Common myeloid progenitor, CD34-positive (primary cell): ENCODE measurements at places on chromosomes 2 and 18.

DNA sequence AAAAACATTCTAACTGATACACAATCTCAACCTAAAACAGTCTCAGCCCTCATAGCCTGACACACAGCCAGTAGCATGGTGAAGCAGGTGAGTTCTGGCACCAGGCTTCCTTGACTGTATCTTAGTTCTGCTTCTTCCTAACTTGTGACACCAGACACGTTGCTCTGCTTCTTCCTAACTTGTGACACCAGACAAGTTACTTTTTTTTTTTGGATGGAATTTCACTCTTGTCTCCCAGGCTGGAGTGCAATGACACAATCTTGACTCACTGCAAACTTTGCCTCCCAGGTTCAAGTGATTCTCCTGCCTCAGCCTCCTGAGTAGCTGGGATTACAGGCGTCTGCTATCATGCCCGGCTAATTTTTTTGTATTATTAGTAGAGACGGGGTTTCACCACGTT lies 6.7 kb upstream of the ATG16L1 start:
- H3K36me3 ChIP-seq, result no peaks in the 10 kb centered on the region
- H3K27ac ChIP-seq, result no peak overlapping the region
- peaks cover 36% of the 10 kb centered on the region for H3K4me1 ChIP-seq
- no peaks in the 10 kb centered on the region for H3K27me3 ChIP-seq
- no peak overlapping the region for H3K4me3 ChIP-seq

- H3K4me1 ChIP-seq, result no peaks in the 10 kb centered on the region
- no peak overlapping the region for H3K4me3 ChIP-seq
- no peaks in the 10 kb centered on the region for H3K36me3 ChIP-seq
- no peak for DNase-seq
- H3K27ac ChIP-seq, result no peak overlapping the region
Measured at GRCh38 chr18:57190026-57190425, 43.1 kb downstream of the BOD1L2 start.

GRCh38 chr2:41932241-41933045 lies 115.4 kb upstream of the PKDCC start:
- DNase-seq, result no peak
- no peaks in the 10 kb centered on the region for H3K4me1 ChIP-seq
- no peaks in the 10 kb centered on the region for H3K27me3 ChIP-seq
- no peaks in the 10 kb centered on the region for H3K36me3 ChIP-seq
- no peak overlapping the region for H3K4me3 ChIP-seq

DNA sequence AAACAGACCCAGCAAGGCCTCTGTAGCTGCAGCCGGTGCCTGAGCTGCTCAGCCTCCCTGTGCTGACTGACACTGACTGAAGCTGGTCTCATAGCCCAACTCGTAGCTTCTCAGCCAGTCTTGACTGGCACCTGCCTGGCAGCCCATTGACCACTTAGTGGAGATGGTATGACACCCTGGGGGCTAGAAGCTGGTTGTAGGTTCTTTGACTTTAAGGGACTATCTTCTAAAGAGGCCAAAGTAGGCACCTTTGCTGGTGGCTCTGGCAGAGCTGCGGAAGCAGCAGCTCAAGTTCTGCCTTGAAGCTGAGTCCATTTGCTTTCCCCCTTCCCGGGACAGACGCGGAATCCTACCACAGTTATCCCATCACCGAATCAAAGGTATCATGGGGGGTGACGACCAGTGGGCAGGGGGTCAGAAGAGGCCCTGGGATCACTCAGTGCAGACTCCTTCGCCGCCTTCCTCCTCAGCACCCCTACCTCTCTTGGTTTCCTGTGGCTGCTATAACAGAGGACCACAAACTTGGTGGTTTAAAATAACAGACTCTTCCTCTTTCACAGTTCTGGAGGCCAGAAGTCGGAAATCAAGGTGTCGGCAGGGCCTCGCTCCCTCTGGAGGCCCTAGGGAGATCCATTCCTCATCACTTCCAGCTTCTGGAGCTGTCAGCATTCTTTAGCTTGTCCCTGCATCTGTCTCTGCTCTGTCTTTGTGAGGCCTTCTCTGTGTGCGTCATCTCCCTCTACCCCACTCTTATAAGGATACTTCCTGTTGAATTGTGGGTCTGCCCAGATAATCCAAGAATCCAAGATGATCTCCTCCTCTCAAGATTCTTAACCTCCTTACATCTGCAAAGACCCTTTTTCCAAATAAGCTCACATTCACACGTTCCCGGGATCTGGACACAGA lies 13.7 kb upstream of the FOSL2 start:
- no peaks in the 10 kb centered on the region for H3K27me3 ChIP-seq
- no peak overlapping the region for H3K4me3 ChIP-seq
- H3K36me3 ChIP-seq, result no peaks in the 10 kb centered on the region
- peaks cover 83% of the 10 kb centered on the region for H3K4me1 ChIP-seq
- H3K27ac ChIP-seq, result no peak overlapping the region
